Activated CD4-positive, alpha-beta T cell treated with anti-CD3 and anti-CD28 coated beads, Interleukin-2, amount 10 ng/mL, durations not matched to agents 7 days and 5 days (primary cell): ENCODE measurements at places on chromosomes 4 and X. TPM values are rescaled to one million over a fixed set of nuclear protein-coding genes. Genes with fewer than 3 reads are reported as not detected.

GRCh38 chrX:6701085-6701484 is 166.2 kb upstream of the VCX3A start:
- no peak for DNase-seq

DNA sequence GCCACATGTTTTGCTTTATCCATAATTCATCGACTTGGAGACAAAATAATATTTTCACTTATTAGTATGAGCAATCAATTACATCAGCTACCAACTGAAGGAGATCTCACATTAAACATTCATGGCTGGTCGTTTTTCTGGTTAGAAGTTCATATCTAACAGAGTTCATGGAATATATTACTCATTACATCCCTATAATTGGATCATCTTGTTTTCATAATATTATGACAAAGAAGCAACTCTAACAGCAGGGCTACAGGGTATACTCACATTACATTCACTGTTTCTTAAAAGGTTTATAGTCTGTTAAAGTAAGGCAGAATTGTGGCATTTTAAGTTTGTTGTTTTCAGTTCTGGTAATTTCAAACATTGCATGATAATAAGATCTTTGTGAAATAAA is 33.0 kb downstream of the GSTCD start:
- DNase-seq = no peak

DNA sequence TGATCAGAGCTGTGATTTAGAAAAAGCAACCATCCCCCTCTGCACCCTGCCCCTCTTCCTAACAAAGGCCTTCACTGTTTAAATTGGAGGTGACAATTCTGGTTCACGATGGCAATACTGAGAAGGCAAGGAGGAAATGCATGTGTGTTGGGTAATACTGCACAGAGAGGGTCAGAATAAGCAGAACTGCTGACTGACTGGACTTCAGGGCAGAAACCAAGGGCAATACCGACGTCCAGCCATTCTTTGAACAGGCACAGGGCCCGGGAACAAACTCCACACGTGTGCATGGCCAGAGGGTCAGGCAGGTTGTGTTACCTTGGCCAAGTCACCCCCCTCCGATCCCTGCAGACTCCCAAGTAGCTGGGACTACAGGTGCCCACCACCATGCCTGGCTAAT is 6.0 kb downstream of the ACSL1 start:
- no peak for DNase-seq

GRCh38 chr4:156545003-156545785 is 426.4 kb downstream of the PDGFC start:
- no peak for DNase-seq

GRCh38 chrX:23802431-23802830 is 19.5 kb downstream of the SAT1 start:
- DNase-seq = no peak

DNA sequence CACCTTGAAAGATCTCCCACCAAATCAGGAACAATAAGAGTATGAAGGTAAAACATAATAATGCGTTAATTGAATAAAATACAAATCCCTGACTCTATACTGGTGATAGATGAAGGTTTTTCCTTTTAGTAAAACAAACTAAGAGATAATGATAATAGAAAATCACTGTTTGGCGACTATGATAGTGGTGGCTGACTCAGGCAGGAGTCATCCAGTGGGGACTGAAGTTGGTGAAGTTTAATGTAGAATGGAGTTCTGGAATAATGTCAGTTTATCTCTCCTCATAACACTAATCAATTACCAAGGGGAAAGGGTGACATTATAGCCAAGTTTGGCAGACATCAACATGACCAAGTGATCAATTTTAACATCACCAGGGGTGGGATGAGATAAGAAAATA is 21.3 kb downstream of the ABCG2 start:
- DNase-seq = no peak

GRCh38 chr4:2336659-2337058 is 74.8 kb upstream of the MXD4 start:
- DNase-seq = no peak

DNA sequence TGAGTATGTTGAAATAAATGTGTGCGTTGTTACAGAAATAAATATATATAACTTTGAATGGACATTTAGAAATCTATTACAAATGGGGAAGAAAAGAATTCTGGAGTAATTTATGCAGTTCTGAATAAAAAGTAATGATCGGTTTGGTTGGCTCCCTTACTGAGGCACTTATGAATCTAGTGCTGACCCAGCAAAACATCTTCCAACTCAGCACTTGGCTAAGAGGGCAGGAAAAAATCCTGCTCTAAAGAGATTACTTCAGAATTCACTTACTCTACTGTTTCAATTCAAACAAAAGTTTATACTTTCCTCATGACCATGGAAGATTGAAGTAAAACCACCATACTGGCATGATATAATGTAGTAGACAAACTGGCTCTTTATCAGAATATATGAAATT is 123.9 kb upstream of the RXFP1 start:
- no peak for DNase-seq

DNA sequence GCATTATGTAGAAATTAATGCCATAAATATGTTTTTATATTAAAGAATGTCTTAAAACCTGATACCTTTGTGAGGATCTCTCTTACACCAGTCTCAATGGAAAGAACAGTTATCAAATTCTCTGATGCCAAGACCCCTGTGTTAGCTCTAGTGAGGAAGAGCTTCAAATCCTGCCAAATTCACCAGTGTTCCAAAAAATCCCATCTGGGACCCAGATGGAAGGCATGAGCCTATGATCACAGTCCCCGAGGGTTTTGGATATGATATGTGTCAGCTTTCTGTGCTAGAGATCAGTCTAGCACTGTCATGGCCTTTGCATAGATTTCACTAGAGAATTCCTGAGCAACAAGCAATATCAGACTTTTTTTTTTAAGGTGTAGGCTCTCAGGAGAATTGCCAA is 412.1 kb downstream of the UBE2NL start:
- DNase-seq = no peak

- no peak for DNase-seq
These were observed 60.9 kb downstream of the C4orf51 start for GRCh38 chr4:145740806-145741205.

GRCh38 chr4:142077048-142077447 is 440.7 kb downstream of the IL15 start:
- no peak for DNase-seq

DNA sequence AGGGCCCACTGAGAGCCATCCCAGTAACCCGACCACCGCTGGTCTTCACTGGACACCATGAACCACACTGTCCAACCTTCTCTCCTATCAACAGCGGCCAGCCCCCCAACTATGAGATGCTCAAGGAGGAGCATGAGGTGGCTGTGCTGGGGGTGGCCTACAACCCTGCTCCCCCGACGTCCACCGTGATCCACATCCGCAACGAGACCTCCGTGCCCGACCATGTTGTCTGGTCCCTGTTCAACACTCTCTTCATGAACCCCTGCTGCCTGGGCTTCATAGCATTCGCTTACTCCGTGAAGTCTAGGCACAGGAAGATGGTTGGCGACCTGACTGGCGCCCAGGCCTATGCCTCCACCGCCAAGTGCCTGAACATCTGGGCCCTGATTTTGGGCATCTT is 423.8 kb upstream of the EPHA5 start:
- no peak for DNase-seq

GRCh38 chr4:158850800-158851644 is 82.2 kb downstream of the FNIP2 start:
- no peak for DNase-seq

DNA sequence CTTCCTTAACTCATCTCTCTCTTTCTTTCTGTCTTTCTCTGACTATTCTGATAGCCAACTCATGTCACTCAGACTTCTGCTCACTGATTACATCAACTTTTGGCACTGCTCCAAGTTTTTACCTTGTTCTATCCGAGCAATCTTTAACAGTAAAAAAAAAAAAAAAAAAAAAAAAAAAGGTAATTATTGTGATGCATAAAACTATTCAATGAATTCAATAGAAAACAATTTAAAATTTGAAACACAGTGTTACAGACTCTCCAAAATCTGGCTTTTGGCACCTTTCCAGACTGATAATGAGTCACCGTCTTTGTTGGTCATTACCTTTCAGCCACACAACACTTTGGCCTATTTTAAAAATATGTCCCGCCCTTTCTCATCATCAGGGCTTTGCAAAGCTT is 229.5 kb downstream of the GALNTL6 start:
- no peak for DNase-seq

GRCh38 chrX:118631586-118631985 is 95.8 kb upstream of the IL13RA1 start:
- no peak for DNase-seq

DNA sequence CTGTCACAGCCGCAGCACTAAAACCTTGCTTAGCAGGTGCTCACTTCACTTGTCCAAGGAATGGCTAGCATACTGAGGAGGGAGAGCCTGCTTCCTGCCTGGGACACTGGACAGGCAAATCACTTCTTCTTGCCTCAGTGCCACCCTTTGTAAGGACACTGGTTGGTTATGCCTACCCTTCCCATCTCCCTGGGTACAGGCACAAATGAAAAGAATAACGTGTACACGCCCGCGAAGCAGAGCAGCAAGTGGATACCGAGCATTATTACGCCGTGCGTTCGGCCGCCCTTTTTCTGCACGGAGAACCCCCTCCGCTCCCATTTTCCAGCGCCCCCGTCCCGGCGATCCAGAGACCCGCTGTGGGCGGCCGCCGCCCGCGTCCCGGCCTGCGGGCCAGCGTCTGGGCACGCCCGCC is 338 bp upstream of the KLHL2 start:
- DNase-seq = no peak

DNA sequence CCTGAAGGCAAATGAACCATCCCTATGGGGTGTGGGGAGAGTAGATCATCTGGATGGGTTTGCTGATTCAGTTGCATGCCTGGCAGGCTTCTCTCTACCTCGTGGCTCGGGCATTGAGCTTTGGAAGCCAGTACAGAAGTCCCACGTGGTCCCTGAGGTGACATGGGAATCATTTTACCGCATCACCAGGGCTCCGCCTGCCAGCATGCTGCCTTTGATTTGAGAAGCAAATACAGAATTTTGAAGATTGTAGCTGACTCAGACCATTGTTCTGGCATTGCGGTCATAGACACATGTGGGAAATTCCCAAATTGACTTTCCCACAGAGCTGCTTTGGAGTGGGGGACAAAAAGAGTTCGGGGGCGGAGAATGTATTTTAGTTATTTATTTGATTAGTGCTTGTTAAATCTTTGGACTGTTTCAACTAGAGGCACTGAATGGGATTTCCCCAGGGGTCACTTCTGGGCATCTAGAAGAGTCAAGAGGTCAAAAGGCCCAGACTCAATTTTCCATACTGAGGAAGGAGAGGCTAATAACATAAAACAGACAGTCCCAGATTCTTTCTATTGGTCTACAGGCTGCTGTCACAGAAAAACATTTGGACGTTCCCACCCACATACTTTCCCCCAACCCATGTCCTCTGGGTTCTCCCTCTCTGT is 79.3 kb downstream of the NHSL2 start:
- DNase-seq = no peak

ABCB7 gene
- 22.9 TPM for total RNA-seq

GPC3 gene
- total RNA-seq = 0.81 TPM

POU4F2 gene
- not detected for total RNA-seq

MAOA gene
- 0.10 TPM for total RNA-seq

DRD5 gene
- total RNA-seq = not detected

UGT2B15 gene
- total RNA-seq = not detected

NEIL3 gene
- total RNA-seq = 34.6 TPM
